T1000 (cell line): ENCODE measurements at places on chromosomes 1 and 21.

DNA sequence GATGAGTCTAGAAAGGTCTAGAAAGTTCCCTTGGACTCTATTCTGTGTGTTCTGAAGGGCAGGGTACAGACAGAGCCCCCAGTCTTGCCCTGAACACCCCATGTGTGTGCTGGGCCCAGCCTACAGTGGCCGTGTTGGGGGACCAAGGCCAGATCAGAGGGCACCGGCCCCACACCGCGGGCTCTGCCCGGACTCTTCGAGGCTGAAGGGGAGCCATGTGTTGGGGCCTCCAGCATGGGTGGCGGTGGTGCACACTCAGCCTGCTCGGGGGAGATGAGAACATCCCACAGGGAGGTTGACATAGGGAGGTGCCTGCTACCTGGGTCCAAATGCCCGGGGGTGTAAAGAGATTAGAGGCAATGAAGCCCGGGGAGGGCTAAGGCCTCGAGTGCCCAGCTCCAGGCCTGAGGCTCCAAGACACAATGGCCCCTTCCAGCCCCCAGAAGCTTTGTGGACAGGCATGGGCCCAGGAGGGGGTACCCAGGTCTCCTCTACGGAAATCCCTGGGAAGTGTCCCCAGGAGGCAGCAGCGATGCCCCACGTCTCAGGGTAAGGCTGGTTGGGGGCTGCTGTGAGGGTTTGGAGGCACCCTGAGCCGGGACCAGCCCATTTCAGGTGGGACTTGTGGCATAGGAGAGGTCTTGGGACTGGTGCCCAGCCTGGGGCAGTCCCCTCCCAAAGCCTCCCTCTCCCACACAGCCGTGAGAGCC lies 12.1 kb downstream of the ARHGEF16 start:
- DNase-seq = no peak

DNA sequence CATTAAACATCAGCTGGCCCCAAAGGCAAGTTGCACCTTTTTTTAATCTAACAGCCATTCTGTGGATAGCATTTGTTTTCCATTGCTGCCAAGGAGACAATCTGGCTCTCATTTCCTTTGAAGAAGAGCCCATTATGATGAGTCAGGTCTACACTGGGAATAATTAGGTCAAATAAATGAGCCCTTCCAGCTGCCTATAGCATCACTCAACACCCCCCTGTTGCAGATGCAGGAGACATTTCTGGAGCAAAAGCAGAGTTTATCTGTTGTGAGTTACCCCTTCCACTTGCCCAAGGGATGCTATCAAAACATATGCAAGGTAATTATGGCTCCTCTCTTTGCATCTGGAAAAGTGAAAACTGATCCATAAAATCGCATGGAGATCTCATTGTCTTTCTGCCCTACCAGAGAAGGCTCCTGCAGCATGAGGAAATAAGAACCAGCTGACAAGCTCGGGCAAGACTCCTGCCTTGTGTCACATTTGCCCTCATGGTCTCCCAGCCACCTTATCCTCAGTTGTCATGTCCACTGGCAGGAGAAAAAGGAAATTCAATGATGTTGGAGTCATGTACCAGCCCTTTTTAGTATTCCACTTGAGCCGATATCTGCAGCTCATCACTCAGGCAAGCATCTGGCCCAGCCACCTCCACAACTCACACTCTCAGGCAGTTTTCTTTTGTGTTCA lies 135.9 kb downstream of the SLC30A10 start:
- peak; percentile 26 for DNase-seq

DNA sequence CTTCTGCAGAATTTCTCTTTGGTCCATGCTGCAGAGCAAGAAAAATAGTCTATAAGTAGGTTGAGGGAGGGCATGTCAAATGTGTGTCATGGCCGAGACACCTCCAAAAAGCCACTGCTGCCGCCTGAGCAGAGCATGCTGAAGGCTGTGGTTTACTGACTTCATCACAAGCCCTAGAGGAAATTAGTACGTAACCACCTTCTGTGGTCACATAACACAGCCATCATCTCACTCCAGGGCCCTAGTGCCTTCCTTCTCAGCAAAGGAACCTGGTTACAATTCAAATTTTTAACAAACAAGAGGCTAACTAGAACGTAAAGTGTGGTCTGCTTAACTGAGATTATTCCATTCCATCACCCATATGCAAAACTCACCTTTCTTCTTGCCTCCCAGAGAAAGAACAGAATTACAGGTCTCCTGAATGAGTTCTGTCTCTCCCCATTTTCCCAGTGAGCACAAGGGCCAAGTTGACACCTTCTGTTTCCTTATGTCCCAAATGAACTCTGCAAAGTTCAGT lies at the start of gene PTPN22:
TSS of gene PTPN22 (minus strand) at position 116 of the 517 bp plus-strand sequence.
- peak; percentile 18 for DNase-seq

DNA sequence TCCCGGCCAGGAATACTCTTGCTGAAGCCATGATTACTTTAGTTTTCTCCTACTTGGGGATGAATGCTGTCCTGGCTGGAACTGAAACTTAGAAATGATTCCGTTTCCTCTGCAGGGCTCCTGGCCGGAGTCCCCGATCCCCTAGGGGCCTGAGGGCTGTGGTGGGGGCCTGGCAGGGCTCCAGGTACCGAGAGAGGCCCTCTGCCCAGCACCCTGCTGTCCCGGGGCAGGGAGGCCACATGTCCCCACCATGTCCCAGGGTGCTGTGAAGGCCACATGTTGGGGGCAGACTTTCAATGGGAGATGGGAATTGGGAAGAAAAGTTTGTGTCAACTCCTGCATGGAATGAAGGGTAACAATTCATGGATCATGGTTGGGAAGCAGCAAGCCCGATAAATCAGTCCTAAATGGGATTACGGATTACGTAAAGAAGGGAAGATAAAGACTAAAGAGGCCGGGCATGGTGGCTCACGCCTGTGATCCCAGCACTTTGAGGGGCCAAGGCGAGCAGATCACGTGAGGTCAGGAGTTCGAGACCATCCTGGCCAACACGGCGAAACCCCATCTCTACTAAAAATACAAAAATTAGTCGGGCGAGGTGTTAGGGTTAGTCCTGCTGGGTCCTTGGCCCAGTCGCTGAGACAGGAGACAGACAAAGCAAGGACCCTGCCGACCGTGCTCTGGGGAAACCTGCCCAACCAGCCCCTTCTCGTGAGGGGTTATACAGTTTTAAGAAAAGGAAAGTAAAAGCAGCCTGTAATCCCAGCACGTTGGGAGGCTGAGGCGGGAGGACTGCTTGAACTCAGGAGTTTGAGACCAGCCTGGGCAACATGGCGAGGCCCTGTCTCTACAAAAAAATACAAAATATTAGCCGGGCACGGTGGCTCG lies 37.6 kb downstream of the MORN1 start:
- DNase-seq = no peak
